ENCODE measurements at places on chromosomes 5 and 9. TPM values are rescaled to one million over a fixed set of nuclear protein-coding genes. Genes with fewer than 3 reads are reported as not detected.

DNA sequence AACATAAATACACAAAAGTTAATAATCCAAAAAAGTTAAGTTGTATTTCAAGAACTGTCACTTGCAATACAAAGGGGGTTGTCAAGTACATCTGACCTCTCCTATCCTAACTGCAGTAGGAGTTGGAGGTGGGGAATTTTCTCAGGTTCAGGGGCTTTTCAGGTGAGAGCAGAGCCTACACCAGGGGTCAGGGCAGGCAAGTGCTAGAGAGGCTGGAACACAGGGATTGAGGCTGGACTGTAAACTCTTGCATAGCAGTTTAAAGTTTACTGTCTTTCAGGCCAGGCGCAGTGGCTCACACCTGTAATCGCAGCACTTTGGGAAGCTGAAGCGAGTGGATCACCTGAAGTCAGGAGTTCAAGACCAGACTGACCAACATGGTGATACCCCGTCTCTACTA, 25.4 kb upstream of the RASGRF2 start:
- DNase-seq = no peak

DNA sequence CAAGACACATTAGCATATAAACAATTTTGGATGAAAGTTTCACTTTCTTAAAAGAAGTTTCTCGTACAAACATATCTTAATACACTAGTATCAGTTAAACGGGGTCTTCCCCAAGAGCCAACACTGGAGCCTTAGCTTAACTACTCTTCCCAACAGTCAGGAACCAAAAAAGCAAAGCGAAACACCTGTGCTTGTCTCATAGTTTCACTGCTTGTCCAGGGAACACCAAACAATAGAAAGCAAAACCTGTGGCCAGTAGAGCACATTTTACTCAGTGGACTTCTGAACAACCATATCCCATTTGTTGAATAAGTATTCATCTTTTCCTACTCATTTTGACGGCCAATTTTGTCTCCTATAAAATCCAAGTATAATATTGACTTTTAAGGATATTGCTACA, 391.4 kb downstream of the ELAVL2 start:
- no peak for DNase-seq

DNA sequence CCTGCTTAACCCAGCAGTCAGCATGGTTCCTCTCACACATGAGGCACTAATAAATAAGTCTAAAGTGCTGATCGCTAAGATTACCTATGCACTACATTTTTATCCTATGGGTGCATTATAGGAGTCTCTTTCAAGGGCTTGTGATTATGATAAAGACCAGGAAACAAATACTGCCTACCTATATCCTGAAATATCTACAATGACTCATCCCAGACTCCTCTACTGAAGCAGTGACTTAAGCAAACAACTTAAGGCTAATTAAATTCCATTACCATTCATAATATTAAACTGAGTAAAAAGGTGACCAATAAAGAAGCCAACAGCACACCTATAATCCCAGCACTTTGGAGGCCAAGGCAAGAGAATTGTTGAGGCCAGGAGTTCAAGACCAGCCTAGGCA, 338.4 kb downstream of the DNAH5 start:
- no peak for DNase-seq

GRCh38 chr5:80191991-80192398, 63.9 kb downstream of the SERINC5 start:
- DNase-seq = no peak

DNA sequence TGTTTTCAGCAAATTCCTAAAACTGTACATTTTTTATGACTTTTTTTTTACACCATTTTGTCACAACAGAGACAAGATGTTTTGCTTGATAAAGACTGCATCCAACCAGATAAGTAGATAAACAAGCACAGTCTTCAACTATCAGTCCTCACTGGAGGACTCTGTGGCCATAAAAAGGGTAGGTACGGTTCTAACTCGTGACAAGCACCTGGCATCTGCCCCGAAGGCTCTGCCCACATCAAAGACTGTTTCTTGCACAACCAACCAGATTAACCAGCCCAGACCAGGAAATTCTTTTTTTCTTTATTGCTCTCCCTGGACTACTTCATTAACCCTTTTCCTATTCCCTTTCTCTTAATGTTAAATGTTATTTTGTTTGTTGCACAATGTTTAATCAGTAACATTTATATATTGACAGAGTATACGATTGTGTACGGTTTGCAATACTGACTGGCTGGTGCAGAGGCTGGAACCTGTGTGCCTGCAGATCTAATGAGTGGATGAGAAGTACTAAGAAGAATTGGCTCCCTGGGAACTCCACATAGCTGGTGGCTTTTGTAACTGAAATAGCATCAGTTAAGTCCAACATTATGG, 74.1 kb downstream of the SERINC5 start:
- DNase-seq = no peak

GRCh38 chr5:156087577-156088110, 239.3 kb upstream of the SGCD start:
- DNase-seq = no peak

DNA sequence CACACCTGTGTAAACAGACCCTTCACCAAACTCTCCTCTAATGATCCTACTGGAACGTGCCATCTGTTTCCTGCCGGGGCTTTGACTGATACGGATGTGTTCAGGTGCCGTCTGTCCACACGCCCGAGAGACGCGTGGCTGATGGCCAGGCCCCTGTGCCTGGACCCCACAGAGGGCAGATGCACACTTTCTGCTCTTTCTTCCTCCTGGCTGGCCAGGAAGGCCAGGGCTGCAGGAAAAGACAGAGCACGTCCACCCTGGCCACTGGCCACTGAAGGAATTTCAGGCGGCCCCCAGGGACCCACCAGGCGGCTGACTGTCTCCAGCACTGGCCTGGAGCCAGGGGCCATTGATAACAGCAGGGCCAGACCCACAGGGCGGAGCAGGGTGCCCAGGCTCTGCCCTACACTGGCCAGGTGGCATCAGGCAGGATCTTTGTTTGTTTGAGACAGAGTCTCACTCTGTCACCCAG, 3.6 kb upstream of the ENG start:
- DNase-seq = no peak

The STING1 gene
- 69.1 TPM for total RNA-seq

The PCDHAC1 gene
- 7.5 TPM for total RNA-seq

The UBAP1 gene
- total RNA-seq = 32.5 TPM

The ACSL6 gene
- total RNA-seq = 0.80 TPM

The GARIN3 gene
- not detected for total RNA-seq
